ENCODE measurements at places on chromosomes 3 and 15.

- no peak for DNase-seq
Observed at GRCh38 chr15:81197255-81197630, 564 bp downstream of the IL16 start.

- no peak for DNase-seq
Observed at GRCh38 chr3:55608301-55608937, 121.3 kb upstream of the WNT5A start.

DNA sequence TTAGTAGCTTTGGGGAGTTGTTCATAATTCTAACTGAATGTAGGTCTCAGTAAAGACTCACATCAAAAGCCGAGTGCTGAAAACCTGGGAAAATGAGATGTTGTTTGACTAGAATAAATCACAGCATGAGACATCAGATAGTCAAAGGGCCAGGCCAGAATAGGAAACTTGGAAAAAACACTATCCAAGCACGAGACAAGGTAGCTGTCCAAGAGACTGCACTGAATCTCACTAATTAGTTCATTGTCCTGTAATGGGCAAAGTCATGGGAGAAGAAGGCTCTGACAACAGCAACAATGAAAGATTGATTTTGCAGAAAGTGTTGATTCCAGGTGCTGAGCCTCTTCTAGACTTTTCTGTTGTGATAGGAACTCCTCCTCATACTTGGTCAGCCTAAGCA is 314.2 kb downstream of the ROBO1 start:
- no peak for DNase-seq

DNA sequence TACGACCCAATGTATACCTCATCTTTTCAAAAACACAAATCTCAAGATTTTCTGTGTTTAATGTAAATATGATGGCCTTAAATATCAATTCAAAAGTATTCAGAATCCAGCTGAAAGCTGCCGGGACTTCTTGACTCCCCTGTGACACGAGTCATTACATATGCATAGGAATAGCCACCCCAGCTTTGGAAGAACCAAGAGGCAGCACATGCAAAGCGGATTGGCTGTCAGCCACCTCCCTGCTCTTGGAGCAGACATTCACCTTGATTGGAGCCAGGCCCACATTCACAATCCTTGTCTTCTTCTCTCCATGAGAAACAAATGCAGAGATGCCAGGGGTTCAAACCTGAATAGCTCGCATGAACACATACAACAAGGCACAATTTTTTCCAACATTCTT is 10.8 kb upstream of the CAV3 start:
- DNase-seq = no peak

DNA sequence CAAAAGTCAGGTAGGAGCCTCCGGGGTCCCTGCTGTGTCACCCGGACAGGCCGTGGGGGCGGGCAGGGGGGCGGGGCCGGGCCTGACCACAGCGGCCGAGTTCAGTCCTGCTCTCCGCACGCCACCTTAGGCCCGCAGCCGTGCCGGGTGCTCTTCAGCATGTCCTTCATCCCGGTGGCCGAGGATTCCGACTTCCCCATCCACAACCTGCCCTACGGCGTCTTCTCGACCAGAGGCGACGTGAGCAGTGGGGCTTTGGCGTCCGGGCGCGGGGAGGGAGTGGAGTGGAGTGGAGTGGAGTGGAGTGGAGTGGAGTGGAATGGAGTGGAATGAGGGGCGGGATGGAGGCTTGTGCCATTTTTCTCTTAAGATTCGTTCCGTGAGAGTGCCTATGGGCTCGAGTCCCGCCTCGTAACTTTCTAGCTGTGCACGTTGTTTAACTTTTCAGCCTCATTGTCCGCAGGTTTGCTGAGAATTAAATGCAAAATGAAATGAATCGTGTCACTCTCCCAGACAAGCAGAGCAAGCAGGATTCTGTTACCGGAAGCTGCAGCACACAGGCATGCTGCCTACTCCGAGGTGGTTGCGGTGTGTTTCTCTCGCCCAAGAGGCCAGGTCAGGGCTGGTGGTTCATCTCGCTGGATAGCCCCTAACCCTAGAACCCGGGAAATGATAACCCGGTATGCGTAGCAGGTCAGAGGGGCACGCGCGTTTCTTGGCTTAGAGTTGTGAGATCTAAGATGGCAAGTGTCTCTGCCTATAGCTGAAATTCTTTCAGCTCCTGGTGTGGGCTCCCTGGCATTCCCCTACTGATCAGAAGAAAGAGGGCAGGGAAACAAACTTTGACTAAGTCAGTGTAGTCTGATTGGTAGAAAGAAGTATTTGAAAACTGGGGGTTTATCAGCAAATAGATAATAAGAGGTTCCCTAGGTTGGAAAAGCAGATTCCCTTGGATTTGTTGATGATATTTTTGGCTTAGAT is at the start of gene FAH:
TSS of gene FAH (plus strand) at position 104 of the 981 bp plus-strand sequence. CDS start at position 160, 56 bp downstream.
- DNase-seq = no peak
